Endodermal cell (in vitro differentiated cells): ENCODE measurements at places on chromosomes 5 and 9. TPM values are rescaled to one million over a fixed set of nuclear protein-coding genes. Genes with fewer than 3 reads are reported as not detected.

- DNase-seq = no peak
Measured at GRCh38 chr9:91789941-91790340, 160.1 kb downstream of the ROR2 start.

DNA sequence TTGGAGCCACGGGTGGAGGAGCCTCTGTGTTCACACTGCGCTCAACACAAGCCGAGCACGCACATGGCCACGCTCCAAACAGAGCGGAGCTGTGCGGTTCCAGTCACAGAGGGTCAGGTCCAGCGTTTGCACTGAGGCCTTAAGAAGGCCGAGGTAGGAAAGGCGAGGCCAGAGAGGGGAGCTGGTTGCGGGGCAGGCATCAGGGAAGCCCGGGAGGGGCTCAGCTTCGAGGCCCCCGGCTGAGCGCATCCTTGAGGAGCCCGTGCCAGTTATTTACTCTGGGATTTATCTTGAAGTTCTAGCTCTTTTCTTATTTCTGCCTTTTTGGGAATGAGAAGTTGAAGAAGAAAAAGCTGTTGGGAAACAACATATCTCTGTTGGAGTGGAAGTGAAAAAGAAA is 140.8 kb downstream of the IRX1 start:
- no peak for DNase-seq

FIBCD1 gene
- total RNA-seq = 1.9 to 3.6 TPM (median 2.8 TPM) in 3 replicates

GRCh38 chr9:38391278-38392118 is 1.0 kb upstream of the ALDH1B1 start:
- DNase-seq = no peak

GRCh38 chr9:15541872-15542271 is 11.0 kb upstream of the CCDC171 start:
- DNase-seq = no peak

CDC42SE2 gene
- 27.4 and 28.6 TPM in 2 replicates for total RNA-seq

- DNase-seq = peak; percentile 85
Measured at GRCh38 chr5:149452665-149453617, 73.8 kb upstream of the IL17B start.

GRCh38 chr5:167514461-167514860 is 777.0 kb upstream of the WWC1 start:
- no peak for DNase-seq

- no peak for DNase-seq
Measured at GRCh38 chr9:13386935-13387733, 107.6 kb upstream of the MPDZ start.

GRCh38 chr9:91978740-91979414 is 28.8 kb upstream of the ROR2 start:
- peak; percentile 88 for DNase-seq

ARHGEF39 gene
- 10.0 to 37.3 TPM (median 36.4 TPM) in 3 replicates for total RNA-seq

VLDLR gene
- total RNA-seq = 36.0 and 38.7 TPM in 2 replicates

- no peak for DNase-seq
Measured at GRCh38 chr5:76404223-76405211, 1.4 kb downstream of the IQGAP2 start.

GRCh38 chr5:99005506-99005905 is 76.7 kb upstream of the CHD1 start:
- no peak for DNase-seq

GABBR2 gene
- total RNA-seq = 1.3 and 2.2 TPM in 2 replicates

DNA sequence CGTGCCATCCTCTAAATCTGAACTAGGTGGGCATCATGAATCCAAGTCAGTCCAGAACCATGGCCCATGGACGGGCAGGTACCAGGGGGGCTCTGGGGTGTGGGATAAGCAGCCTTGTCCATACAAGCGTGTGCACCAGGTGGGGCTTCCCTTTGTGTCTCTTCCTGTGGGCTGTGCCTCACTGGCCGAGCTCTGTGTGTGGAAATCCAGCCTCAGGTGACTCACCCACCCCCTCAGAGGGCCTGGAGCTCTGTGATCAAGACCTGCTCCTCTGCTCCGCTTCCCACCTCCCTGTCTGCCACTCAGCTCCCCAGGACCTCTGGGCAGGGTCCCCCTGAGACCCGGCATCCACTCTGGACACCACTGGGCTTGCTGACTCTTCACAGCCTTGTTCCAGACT is 33.0 kb downstream of the GADD45G start:
- DNase-seq = no peak

GRCh38 chr9:89137542-89138462 is 40.8 kb downstream of the SHC3 start:
- no peak for DNase-seq

TMEM171 gene
- total RNA-seq = 0.56 and 0.57 TPM in 2 replicates

PPIC gene
- total RNA-seq = 31.6 to 36.4 TPM (median 35.9 TPM) in 3 replicates

TAF11L10 gene
- not detected in 3 replicates for total RNA-seq

- no peak for DNase-seq
Measured at GRCh38 chr9:28444637-28445036, 871.4 kb upstream of the C9orf72 start.

IL4 gene
- not detected in 3 replicates for total RNA-seq

DNA sequence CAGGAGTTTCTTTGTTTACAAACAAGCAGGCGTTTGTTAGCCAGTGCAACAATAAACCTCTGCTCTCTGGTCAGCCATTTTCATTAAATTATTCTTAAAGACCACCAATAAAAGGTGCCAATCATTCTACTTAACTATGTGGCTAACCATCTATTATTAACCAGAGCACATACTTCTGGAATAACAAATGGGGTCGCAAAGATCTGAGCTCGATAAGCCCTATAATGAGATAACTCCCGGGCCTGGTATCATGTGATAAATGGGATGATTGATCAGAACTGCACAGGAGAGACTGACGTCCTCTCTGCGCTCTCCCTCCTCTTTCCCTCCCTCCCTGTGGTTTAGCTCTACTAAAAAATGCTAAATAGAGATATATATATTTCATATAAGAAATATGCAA is 488.2 kb downstream of the NTRK2 start:
- no peak for DNase-seq

DNA sequence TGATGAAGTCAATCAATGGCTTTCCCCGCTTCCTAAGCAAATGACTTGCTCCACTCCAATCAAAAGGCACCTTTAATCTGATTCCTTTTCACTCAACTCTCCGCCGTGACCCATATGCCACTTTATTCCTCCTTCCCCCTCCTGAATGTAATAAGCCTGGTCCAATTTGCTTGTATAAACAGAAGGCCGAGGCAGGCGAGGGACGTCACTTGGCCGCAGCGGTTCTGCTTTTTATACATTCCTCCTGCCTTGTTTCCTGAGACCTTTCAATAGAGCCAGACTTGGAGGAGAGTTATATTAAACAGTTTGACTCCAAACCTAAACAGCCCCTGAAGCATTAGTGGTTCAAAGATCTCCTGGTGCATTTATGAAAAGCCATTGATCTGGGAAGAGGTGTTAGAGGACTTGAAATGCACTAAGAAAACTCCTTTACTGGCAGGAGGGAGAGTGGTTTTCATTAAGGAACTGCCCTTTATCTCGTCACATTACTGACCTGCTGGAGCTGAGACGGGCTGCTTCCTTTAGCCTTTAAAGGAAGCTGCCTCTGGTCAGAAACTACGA is 273.4 kb downstream of the SLIT3 start:
- no peak for DNase-seq

PDGFRB gene
- total RNA-seq = 2.8 to 4.6 TPM (median 4.1 TPM) in 3 replicates

DCAF12 gene
- 31.9 and 35.0 TPM in 2 replicates for total RNA-seq

NUTM2G gene
- total RNA-seq = not detected in 2 replicates

DNA sequence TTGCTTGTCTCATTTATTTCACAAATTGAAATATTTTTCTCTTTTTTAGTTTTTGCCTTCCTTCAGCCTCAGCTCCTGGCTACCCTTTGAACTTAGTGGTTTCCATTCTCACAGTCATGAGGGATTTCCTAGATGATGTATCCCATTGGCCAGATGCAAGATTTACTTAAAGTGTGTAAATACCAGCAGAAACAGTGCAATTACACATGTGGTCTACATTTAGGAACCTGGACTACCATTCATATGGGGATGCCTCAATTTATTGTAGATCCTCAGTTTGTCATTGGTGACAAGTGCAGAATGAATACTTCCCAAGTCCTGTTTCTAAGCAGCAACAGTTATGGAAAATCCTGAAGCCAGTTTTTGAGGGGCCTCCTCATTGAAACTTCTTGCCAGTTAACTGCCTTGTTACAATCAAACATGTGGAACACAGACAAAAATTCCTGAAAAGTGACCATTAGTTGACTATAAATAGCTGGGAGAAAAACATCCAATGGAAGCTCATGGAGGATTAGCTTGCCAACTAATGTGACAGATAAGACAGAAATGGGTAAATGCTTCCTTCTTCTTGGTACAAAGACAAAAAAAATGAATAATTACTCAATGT is 113.6 kb upstream of the FER start:
- DNase-seq = no peak

PIP5K1B gene
- 8.0 to 16.4 TPM (median 8.5 TPM) in 3 replicates for total RNA-seq

CCDC112 gene
- total RNA-seq = 6.8 TPM in 2 replicates

DNA sequence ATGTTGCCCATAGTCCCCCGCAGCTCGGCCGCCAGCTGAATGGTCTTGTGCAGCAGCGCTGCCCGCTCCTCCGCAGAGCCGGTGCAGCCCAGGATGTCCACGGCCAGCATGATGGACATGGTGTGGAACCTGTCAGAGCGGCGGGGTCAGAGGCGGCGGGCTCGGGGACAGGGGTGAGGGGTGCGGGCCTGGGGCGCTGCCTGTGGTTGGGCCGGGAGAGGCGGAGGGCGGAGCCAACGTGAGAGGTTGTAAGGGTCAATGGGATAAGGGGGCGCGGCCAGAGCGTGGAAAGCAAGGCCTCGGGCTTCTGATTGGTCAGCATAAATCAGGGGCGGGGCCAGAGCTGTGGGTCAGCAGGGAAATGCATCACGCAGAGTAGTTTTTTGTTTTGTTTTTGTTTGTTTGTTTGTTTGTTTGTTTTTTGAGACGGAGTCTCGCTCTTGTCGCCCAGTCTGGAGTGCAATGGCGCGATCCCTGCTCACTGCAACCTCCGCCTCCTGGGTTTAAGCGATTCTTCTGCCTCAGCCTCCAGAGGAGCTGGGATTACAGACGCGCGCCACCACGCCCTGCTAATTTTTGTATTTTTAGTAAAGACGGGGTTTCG is 6.8 kb upstream of the TOR2A start:
- DNase-seq = peak; percentile 99

ACTBL2 gene
- total RNA-seq = not detected in 2 replicates

SHOC1 gene
- total RNA-seq = not detected in 2 replicates

GRCh38 chr5:1746371-1747078 is 53.1 kb downstream of the MRPL36 start:
- peak; percentile 41 for DNase-seq

PDLIM7 gene
- total RNA-seq = 234 and 241 TPM in 2 replicates

PRRC1 gene
- 61.7 and 72.9 TPM in 2 replicates for total RNA-seq
